ENCODE measurements at places on chromosomes 3 and 15.
A peak's percentile ranks its signal among the peaks of the same experiment; 100 is the strongest.

GRCh38 chr3:177724020-177724638 is 526.8 kb upstream of the TBL1XR1 start:
- DNase-seq, result no peak

GRCh38 chr3:194285850-194286197 is 65.3 kb downstream of the CPN2 start:
- DNase-seq, result no peak

DNA sequence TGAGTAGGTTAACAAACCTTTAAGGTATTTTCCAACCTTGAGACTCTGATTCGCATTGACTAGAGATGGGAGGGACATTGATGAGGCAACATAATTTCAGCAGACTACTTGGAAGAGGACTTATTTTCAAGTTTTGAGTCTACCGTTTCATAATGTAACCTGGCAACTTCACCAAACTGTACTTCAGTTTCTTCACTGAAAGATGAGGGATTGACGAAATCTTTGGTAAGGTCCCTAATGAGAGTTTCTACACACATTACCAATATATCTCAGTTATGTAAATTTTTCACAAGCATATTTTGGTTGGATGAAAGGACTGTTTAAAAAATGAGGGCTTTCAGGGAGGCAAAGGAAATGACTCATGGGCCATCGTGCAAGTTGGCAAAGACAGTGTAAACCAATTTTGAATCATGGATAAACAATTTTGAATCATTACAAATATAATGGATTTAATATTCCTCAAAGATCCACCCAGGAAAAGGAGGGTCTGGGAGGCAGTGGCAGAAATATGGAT is 28.7 kb upstream of the SEMA6D start:
- no peak for DNase-seq

DNA sequence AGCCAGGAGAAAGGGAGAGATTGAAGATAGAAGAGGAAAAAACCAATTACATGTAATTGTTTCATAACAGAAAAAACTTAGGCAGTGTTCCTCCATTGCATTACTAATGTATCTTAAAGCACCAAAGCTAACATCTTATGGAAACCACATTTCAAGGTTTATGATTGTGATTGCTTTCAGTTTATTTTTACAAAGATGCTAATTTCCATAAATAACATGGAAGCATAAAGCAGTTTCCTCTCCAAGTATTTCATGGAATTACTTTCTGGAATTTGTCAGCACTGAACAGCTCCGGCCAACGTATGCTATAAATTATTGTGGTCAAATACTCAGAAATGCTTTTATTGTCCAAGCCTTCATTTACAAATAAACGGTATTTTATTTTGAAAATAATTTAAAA is 11.6 kb downstream of the ADAMTSL3 start:
- no peak for DNase-seq

DNA sequence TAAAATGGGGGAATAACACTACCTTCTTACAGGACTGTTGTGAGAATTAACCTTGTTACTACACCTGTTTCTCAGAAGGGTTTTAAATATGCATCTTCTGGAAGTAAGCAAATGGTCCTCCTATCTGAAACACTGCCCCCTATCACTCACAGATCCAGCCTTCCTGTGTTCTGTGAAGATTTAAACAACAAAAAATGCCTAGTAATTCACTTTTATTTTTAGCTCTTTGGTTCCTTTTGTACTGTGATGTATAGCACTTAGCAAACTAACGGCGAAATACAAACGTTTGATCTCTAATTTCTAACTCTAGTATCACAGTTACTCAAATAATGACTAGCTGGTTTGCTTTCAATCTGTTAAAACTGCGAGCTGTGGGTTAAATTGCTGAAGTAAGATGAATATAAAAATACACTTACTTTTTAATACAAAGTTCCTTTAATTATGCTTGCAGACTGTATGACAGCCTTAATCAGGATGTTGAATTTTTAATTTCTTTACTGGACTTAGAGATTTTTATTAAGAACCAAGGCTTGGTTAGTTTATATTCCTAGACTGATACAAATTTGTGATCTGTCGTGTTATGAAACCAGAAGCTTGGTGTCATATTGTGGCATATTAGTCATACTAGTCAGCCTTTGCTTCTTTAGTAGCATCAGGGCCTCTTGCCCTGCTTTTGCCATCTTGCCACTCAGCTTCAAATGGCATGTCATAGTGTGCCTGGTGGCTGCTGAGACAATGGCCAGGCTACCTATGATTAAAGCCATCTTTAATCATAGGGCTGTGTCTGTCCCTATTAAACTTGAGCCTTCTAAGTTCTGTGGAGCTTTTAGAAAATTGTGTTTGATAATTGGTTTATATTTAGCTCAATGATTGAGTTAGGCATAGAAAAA is 9.2 kb downstream of the EIF3J start:
- DNase-seq, result peak; percentile 28

DNA sequence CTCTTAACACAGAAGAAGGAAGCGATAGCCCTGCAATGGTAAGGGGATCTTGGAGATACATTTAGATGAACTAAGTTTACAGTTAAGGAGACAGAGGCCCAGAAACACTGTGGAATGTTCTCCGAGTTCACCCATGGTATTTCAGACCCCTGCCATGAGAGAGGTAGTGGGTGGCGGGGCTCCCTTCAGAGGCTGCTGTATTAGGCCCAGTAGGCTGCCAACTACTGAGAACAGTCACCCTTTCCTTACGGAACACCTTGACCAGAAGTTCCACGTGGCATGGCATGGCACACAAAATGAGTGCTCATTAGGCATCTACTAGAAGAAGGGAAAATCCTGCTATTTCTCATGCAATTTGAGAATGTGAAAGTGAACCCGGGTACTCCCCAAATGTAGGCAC is 195.4 kb downstream of the TNIK start:
- no peak for DNase-seq

GRCh38 chr15:66702035-66702786 is at the start of gene SMAD6:
TSS of gene SMAD6 (plus strand) at chr15:66702236. CDS start at chr15:66703259, 1,023 bp downstream.
- peak; percentile 36 for DNase-seq

- DNase-seq, result no peak
Observed at GRCh38 chr3:171755015-171755589, 55.2 kb downstream of the PLD1 start.

DNA sequence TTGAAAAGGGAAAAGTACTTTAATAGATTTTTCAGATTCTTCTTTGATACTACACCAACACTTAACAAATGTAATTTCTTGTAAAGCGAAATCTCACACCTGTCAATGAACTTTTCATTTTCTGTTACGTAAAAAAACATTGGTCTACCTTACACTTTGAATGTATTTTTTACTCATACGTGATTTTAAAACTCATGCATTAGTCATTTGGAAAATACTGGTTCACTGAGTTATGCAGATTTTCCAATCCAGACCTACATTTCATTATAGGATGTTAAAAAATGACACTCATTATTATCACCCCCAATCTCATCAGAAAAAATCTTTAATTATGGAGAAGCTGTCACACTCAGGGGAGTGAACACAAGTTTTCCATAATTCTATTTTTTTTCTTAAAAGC is 14.7 kb downstream of the VPS39 start:
- DNase-seq, result no peak

GRCh38 chr3:27643355-27643754 is 78.8 kb downstream of the EOMES start:
- DNase-seq, result no peak

DNA sequence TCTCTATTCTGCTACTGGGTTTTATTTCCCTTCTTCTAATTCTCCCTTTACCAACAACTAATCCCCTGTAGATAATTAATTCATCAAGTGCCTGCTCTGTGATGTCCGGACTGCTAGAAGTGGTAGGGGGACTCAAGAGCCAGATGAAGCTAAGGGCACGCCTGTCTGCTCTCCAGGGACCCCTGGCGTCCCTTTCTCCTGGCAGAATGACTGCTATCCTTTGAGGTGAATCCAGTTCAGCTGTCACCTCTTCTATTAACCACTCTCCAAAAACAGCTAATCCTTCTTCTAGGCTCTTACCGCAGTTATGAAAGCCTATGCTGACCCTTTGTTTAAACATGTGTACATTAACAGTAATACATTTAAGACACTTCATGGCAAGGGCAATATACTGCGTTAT is 1.4 kb upstream of the CHRNA7 start:
- no peak for DNase-seq

DNA sequence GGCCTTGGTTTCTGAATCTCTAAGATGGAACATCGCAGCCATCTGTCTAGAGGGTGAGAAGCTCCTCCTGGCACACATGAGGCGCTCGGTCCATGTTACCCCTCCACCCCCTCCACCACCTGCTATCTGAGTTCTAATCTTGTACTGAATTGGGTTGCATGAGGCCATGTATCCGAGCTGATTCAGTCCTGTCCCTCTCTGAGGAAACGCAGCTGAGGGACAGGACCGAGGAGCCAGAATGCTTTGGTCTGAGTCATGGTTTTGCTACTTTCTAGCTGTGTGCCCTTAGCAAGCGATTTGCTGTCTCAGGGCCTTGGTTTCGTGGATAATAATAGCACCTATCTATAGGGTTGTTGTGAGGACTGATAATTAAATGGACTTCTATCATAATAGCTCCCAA is 87.8 kb upstream of the SEC13 start:
- no peak for DNase-seq

DNA sequence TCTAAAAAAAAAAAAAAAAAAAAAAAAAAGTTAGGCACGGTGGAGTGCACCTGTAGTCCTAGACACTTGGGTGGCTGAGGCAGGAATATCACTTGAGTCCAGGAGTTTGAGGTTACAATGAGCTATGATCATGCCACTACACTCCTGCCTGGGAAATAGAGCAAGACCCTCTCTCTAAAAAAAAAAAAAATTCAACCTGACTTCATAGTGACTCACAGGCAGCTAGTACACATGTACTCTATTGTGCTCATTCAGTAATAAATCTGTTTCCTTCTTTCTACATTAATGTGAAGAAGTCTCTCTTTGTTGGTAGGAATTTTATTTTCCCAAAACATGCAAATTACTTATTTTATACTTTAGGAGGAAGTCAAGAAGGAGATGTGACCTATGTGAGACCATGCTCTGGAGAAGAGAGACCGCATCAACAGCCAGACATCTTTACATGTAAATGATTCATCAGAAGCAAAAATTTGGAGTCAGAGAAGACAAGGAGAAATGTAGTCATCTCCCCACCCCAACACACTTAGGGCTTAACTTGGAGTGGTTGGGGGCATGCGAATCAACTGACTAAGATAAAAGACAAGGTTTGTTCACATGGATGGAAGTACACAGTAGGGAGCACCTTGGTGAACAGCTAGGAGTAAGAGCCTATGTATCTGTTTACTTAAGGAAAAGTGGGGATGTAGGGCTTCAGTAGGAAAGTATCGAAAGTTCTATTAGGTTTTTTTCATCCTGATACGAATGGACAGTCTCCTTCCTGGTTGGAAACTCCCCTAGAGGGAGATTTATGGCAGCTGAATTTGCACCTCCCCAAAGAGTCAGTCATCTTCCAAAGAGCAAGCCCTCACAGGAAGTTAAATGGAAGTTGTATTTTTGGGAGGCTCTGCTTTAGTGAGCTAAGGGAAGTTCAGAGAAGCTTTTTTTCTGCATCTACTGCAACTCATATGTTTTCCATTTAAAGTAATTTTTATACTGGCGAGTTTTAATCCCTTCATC is 23.0 kb upstream of the NMD3 start:
- no peak for DNase-seq

DNA sequence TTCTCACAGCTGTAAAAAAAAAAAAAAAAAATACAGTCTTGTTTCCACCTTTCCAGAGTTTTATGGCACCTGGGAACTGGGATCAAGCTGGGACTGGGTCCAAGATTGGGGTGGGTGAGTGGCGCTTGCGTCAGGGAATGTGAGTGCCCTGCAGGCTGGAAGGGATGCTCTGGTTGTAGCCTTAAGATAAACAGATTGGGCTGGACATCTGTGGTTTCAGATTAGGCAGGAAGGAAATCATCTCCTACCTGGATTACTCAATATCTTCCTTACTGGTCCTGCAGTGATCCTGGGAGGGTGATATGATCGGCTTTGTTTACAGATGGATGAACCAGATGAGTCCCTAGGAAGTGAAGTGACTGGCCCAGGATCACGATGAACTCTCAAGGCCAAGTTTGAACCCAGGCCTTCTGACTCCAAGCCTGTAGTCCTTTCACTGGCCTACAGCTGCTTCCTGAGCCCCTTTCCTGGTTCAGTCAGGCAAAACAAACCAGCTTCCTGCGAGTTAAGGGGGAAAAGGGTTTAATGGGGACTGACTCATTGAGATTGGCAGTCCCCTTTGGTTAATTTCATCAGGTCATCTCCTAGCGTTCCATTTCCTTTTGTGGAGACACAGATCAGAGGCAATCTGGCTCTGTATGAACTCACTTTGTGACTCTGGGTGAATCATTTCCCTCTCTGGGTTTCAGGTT is 179.8 kb downstream of the THSD4 start:
- DNase-seq, result no peak

DNA sequence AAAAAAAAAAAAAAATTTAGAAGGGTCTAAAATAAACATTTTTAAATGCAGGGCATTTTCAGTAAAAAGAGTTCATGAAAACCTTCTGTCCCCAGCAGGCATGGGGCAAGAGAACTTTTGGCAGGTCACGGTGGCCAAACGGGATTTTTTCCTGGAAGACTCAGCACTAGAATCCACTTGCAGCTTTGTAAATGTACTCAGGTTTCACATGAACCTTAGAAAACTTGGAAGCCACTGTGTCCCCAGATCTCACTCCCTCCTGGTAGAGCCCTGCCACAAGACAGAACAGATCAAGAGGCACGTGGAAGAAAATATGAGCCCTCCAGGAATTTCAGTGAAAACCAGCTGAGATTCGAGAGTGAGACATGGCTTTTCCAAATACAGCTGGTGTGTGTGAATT is 2.1 kb upstream of the GNB5 start:
- DNase-seq, result no peak

GRCh38 chr3:106719077-106719476 is 658.2 kb upstream of the CCDC54 start:
- no peak for DNase-seq

DNA sequence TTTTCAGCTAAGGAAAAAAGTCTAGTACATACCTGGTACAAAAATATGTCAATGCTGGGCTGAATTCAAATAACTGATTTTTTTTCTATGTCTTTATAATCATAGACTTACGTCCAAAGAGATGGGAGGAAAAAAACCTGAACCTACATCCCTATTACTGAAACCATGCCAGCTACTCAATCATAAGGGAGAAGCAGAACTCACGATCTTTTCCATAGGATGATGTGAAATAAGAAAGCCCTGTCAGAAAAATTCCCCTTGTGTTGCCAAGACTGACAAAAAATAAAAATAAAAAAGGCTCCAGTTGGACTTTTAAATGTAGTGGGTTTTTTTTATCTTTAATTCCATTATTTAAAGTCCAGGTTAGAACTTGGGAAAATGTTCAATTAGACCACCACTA is 3.3 kb downstream of the MSL2 start:
- DNase-seq, result no peak

GRCh38 chr15:50767332-50767861 is 1.9 kb upstream of the SPPL2A start:
- no peak for DNase-seq

DNA sequence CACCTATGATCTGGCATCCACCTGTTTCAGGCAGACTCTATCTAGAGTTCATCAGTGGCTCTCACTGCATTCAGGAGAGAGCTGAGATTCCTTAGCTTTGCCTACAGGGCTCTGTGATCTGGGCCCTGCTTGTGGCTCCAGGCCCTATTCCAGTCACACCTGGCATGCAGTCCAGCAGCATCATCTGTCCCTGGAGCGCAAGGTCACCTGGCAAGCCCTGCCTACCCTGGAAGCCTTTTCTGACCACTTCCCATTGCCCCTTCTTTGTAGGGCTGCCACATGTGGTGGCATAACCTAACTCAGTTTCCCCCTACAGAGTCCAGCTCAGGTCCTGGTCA is 115.1 kb upstream of the PLXNA1 start:
- no peak for DNase-seq

All from activated CD4-positive, CD25-positive, alpha-beta regulatory T cell treated with anti-CD3 and anti-CD28 coated beads, Interleukin-2, amount 50 U/mL, for 16 hours (primary cell).